Cardiac ventricle fibroblast (primary cell): ENCODE measurements at places on chromosomes 16 and 17. TPM values are rescaled to one million over a fixed set of nuclear protein-coding genes. Genes with fewer than 3 reads are reported as not detected.

MMP2 gene
- 1,062 and 1,171 TPM in 2 replicates for total RNA-seq

NXPH3 gene
- total RNA-seq, result 0.54 and 0.81 TPM in 2 replicates

PLK1 gene
- 4.1 and 4.4 TPM in 2 replicates for total RNA-seq

MYH13 gene
- not detected in 2 replicates for total RNA-seq

KRTAP4-6 gene
- not detected in 2 replicates for total RNA-seq

SLC13A2 gene
- not detected in 2 replicates for total RNA-seq

TBC1D3C gene
- total RNA-seq, result not detected in 2 replicates

INPP5K gene
- 27.1 and 36.2 TPM in 2 replicates for total RNA-seq

KRT25 gene
- total RNA-seq, result not detected in 2 replicates

ATP2A1 gene
- not detected in 2 replicates for total RNA-seq

KRTAP4-3 gene
- not detected in 2 replicates for total RNA-seq

ZACN gene
- not detected in 2 replicates for total RNA-seq

DNAAF1 gene
- not detected in 2 replicates for total RNA-seq

UBN1 gene
- 22.4 and 23.5 TPM in 2 replicates for total RNA-seq

PLCD3 gene
- 50.9 and 93.2 TPM in 2 replicates for total RNA-seq

SEC14L5 gene
- 0.94 and 1.4 TPM in 2 replicates for total RNA-seq

CTRB2 gene
- not detected in 2 replicates for total RNA-seq

RNF40 gene
- 68.0 and 87.4 TPM in 2 replicates for total RNA-seq

ZSCAN10 gene
- total RNA-seq, result not detected in 2 replicates

PRSS27 gene
- total RNA-seq, result 0.05 and 0.12 TPM in 2 replicates

SMARCD2 gene
- total RNA-seq, result 166 and 206 TPM in 2 replicates

AOC3 gene
- total RNA-seq, result 3.3 and 6.3 TPM in 2 replicates

PLA2G10 gene
- total RNA-seq, result not detected in 2 replicates

ITGA2B gene
- total RNA-seq, result 0.20 TPM in 1 of 2 replicates, not detected in the other

GTF3C1 gene
- 55.9 and 65.9 TPM in 2 replicates for total RNA-seq

PDP2 gene
- total RNA-seq, result 8.6 and 10.0 TPM in 2 replicates

ZFPM1 gene
- 1.4 and 3.0 TPM in 2 replicates for total RNA-seq

CLDN7 gene
- 2.0 TPM in 1 of 2 replicates, not detected in the other for total RNA-seq

OR2C1 gene
- 0.12 TPM in 1 of 2 replicates, not detected in the other for total RNA-seq

PALB2 gene
- 6.9 and 12.9 TPM in 2 replicates for total RNA-seq

SAMD14 gene
- 1.1 and 1.5 TPM in 2 replicates for total RNA-seq

TP53I13 gene
- 40.4 and 52.7 TPM in 2 replicates for total RNA-seq

FAM83G gene
- 2.3 and 3.1 TPM in 2 replicates for total RNA-seq

C1QTNF8 gene
- not detected in 2 replicates for total RNA-seq

HBZ gene
- total RNA-seq, result not detected in 2 replicates

TRPV3 gene
- 1.0 and 4.7 TPM in 2 replicates for total RNA-seq

SULT1A2 gene
- total RNA-seq, result 2.7 and 3.1 TPM in 2 replicates

TAC4 gene
- not detected in 2 replicates for total RNA-seq

EVI2B gene
- 2.9 and 3.2 TPM in 2 replicates for total RNA-seq

BAHCC1 gene
- total RNA-seq, result 26.9 and 29.2 TPM in 2 replicates

P2RX5 gene
- total RNA-seq, result 0.20 and 1.2 TPM in 2 replicates

PLEKHM1 gene
- total RNA-seq, result 15.0 and 16.9 TPM in 2 replicates
